Astrocyte of the hippocampus (primary cell): ENCODE measurements at places on chromosomes 1 and 21.
A peak's percentile ranks its signal among the peaks of the same experiment; 100 is the strongest.

DNA sequence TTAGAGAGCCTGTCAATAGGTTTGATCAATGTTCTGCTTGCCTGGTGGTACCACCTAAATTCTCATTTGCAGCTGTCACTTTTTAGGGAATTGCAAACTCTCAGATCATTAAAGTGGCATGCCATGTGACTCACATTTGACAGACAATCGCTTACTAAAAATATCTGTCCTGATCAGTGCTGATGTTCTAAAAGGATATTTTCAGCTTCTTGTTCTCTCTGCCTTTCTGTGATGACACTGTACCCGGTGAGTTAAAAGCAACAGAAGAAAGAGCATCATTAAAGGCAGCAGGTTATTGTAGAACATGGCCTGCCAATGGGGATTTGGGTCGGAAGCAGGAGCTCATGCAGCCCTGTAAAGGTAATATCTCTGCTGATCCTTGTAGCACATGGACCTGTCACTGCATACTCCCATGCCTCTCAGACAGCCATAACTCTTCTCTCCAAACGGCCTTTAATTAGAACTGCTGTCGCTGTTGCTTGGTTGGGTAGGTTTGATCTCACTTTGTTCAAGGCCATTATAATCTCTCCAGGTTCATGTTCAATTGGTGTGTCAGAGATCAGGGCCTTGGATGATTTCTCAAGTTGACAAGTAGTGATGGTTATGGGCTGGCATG lies 441.3 kb upstream of the DEPDC1 start:
- no peak for DNase-seq

- no peak for DNase-seq
Measured at GRCh38 chr1:11299225-11299574, 26.2 kb downstream of the UBIAD1 start.

GRCh38 chr21:45699966-45700365 lies 56.4 kb downstream of the PCBP3 start:
- no peak for DNase-seq

GRCh38 chr1:181503171-181503810 lies 20.0 kb downstream of the CACNA1E start:
- DNase-seq = no peak

- peak; percentile 23 for DNase-seq
Measured at GRCh38 chr1:224698015-224698451, 81.9 kb downstream of the CNIH3 start.

GRCh38 chr1:217494767-217495166 lies 136.1 kb downstream of the GPATCH2 start:
- DNase-seq = no peak

DNA sequence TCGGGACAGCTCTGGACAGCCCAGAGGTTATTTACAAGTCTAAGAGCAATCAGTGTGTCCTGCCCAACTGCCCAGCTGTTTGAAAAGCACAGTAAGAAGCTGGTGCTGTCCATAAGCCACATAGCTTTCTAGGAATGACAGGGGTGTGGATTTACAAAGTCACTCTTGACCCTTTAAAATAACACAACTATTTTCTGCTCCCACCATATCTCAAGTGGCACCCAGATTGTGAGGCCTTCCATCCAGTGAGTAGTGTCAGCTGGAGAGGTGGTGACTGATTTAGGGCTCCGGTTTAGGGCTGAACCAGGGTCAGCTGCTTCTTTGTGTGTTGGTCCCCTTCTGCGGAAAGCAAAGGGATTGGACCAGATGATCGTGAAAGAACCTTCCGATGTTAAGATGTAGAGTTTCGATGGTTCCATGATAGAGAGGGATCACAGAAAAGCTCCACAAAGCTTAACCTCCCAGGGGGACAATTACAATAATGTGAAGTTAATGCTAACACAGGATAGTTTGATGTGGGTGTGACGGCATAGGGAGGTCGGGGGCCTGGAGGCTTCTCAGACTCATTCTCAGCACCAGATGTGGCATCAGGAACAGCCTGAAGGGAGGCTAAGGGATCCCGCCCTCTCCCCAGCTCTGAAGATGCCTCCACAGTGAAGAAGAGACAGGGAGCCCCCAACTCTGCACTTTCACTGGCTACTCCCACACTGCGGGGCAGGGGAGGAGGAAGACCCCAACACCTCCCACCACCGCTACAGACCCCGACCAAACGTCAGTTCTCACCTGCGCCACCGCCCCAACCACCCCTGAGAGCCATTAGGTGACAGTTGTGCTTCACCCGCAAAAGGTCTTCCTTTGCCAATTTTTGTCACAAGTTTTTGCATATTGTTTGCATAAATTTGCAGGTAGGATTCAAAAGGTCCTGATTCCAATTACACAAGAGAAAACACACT lies 40.6 kb downstream of the LRRC3 start:
- DNase-seq = no peak

- no peak for DNase-seq
Measured at GRCh38 chr1:57024428-57024827, 58.6 kb upstream of the C8B start.

DNA sequence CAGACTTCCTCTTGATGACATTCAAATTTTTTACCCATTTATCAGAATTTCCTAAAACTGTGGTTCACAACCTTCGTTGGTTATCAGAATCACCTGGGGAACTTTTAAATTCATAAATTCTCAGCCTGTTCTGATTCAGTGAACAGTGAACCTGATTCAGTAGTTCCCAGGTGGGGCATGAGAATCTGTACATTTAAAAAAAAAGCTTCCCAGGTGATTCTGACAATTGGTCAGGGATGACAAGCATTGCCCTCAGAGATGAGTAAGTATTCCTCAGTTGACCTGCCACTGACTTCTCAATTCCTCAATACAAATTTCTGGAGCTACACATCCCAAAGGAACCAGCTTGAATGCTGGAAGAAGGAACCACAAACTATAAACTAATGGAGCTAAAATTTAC lies 23.5 kb upstream of the CR2 start:
- DNase-seq = no peak

DNA sequence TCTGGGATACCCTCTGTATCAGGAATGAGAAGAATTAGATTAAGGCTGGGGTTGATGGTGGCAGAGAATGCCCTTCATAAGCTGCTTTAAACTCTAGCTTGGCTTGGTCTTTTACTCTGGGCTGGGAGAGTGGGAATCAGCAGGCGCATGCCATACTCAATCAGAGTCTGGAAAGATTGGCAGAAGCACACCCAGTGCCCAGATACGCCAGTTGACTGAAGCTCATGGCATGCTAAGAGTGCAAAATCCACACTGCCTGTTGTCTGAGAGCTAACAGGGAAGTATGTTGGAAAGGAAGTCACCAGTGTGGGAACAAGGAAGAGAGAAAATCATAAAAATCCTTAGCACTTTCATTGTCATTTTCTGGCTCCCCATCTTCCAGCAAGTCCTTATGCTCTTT lies 53.0 kb downstream of the HMCN1 start:
- DNase-seq = no peak

- DNase-seq = no peak
Measured at GRCh38 chr21:15236111-15236510, 171.3 kb upstream of the NRIP1 start.

GRCh38 chr1:157135646-157136045 lies 2.5 kb downstream of the ETV3 start:
- DNase-seq = no peak

- no peak for DNase-seq
Measured at GRCh38 chr1:224256640-224257039, 73.3 kb downstream of the NVL start.

DNA sequence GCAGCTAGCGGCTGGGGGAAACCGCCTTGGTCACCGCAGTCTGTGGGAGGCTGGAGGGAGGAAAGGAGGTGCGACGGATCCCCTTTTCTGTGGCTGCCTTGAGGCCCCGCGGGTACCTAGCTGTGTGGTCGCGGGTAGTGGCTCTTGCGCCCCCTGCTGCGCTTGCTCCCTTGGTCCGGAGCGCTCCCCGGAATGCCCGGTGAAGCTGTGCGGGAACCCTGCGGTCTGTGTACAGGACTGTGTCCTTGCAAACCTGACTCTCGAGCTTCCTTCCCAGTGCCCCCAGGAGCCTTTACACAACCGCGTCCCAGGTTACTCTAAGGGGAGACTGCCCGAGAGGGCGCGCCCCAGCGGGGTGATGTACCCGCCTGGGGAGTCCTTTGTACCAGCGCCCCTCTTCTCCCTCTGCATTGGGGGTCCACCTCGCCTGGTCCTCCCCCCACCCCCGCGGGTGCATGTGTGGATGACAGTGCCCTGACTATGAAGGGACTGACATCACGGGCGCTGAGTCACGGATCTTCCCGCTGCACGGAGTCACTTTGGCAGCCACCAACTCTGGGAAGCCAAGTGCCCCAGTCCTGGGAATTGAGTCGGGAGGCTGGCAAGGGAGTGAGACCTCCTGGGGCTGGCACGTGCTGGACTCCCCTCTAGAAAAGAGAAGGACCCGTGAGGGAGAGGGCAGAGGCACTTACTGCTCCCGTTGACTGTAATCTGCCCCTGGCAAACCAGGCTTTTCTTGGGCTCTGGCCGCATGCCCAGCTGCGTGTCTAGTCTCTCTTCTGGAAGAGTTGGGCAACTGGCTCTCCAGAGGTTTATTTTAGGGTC lies 816 bp downstream of the IL6R start:
- DNase-seq = peak; percentile 74

GRCh38 chr1:233368789-233369130 lies 41.2 kb downstream of the MAP3K21 start:
- no peak for DNase-seq

GRCh38 chr1:228288536-228289238 lies 80.8 kb downstream of the OBSCN start:
- no peak for DNase-seq

DNA sequence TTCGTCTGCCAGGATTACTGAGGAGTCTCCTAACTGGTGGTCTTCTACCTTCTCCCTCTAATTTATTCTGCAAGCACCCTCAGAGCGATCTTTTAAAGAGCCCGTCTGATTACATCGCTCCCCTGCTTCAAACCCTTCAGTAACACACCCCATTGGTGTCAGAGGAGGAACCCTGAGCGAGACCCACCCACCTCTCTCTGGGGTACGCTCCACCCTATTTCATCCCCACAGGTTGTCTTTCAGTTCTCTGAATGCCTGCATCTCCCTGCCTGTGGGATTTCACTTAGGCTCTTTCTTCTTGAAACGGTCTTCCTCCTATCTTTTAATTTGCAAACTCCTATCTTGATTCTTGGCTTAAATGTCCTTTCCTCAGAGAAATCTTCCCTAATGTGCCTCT lies 39.4 kb downstream of the C1orf21 start:
- no peak for DNase-seq

- no peak for DNase-seq
Measured at GRCh38 chr1:15724949-15725880, 10.8 kb upstream of the SLC25A34 start.

DNA sequence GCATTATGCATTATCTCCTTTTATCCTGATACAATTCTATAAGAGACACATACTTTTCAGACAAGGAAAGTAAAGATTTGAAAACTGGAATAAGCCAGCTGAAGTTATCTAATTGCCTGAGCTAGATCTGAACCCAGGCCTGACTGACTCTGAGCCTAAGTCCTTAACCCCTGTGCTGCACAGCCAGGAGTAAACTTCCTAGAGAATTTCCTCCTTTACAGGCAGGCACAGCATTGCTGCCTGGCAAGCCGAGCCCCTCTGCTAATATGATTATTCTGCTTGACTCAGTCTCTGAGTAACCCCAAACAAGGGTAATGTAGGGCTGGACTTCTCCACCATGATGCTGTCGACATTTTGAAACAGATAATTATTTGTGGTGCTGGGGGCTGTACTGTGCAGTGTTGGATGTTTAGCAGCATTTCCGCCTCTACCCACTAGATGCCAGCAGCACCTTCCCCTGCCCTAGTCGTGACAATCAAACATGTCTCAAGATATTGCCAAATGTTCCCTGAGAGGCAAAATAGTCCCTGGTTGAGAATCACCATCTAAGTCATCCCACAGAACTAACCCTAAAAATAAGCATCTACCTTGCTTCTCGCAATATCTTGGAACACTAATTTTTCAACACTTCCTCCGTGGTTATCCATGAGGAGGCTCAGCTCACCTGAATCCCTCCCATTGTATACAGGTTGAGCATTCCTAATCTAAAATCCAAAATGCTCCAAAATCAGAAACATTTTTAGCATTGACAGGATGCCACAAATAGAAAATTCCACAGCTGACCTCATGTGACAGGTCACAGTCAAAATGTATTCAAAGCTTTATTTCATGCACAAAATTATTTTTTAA lies 18.5 kb downstream of the CAMK1G start:
- DNase-seq = peak; percentile 71
